HL-60 (cell line): ENCODE measurements at places on chromosomes 13 and 19.
A peak's percentile ranks its signal among the peaks of the same experiment; 100 is the strongest.

DNA sequence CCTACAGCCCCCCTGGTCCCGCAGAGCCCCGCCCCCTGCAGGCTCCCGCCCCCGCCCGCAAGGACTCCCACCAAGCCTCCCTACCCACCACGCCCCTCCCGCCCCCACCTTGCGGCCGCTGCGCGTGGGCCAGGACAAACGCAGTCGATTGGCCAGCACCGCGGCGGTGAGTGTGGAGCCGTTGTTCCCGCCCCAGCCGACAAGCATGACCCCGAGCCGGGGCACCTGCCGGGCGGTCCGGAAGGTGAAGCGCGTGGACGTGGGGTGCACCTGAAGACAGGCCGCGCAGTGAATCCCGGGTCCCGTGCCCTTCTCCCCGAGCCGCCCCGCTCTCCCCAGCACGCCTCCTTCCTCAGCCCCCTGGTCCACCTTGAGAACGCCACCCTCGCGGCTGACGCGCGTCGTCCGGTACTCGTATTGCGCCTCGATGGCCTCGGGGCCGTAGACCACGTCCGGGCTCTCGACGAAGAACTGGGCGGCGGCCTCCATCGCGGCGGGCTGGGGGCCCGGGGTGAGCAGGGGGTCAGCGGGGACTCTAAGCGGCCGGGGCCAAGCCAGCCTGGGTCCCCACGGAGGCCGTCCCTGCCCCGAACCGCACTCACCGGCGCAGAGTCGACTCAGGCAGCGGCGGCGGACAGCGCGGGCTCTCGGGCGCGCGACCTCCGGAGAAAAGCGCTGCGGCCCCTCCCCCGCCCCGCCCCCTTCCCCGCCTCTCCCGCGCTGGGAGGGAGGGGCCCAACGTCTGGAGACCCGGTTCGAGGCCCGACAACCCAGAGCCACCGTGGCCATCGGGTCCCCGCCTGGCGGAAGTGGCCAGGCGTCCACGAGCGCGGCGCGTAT is at the start of gene ISYNA1:
TSS of gene ISYNA1 (minus strand) at position 643 of the 840 bp plus-strand sequence. CDS start at position 489, 154 bp downstream.
- no peak for DNase-seq

DNA sequence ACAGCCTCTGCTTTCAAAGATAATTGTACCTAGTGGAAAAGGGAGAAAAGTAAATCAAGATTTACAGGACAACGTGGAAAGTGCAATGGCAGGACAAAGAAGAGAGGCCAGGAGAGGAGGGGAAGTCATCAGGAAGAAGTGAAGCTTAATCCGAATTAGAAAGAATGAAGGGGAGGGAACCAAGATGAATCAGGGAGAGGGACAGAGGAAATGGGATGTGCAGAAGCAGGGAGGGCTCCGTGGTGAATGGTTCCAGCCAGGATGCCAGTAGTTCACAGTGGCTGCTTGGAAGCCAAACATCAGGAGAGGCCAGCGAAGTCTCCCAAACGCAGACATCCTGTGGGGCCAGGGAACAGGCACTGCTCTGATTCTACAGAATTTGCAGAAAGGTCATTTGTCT is 144.4 kb downstream of the LIG4 start:
- DNase-seq: no peak

DNA sequence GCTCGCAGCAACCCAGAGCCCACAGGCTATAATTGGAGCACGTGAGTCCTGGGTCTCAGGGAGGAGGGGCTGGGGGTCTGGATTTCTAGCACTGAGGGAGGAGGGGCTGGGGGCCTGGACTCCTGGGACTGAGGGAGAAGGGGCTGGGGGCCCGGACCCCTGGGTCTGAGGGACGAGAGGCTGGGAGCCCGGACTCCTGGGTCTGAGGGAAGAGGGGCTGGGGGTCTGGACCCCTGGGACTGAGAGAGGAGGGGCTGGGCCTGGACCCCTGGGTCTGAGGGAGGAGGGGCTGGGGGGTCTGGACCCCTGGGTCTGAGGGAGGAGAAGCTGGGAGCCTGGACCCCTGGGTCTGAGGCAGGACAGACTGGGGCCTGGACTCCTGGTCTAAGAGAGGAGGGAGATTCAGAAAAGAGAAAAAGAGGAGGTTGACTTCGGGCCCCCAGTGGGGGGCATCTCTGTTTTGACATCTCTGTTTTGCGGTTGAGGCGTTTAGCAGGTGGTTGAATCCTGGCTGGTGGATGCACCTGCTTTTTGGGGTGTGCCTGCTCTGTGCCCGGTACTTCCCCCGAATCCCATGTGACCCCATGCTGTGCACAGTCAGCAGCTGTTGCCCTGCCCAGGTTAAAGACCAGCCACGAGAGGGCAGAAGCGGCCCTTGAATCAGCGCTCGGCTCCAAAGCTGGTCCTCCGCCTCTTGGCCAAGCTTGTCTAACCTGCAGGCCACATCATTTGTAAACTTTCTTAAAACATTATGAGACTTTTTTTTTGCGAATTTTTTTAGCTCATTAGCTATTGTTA is 10.5 kb downstream of the PVR start:
- peak; percentile 46 for DNase-seq

GRCh38 chr19:35109395-35110112 is 6.1 kb upstream of the FXYD3 start:
- no peak for DNase-seq

GRCh38 chr13:40920826-40921225 is 98.3 kb downstream of the ELF1 start:
- no peak for DNase-seq

DNA sequence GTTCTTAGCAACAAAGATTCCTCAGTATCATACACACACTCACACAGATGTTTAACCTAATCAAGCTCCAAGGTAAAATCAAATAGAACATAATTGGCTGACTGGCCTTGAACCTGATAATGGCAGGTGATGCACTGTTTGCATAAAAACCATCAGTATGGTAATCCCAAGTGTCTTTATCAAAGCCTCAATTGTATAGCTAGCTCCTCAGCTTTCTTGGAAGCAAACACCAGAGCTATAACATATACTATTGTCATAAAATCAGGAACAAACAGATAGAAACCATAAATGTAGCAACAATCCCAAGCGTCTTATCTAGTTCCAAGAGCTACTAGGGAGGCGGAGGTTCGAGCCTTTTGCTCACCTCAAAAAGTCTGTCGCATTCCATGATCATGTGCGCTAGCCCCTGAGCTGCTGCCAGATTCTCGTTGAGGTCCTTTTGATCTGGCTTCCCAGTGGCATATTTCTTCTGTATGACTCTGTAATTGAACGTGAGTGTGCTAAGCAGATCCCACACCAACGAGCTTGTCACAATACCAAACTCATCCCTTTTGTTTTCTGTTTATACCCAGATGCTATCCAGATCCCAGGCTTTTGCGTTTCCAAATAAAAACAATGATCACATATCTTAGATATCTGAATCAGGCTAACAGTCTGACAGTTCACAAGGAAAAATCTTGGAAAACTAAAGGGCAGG is 95.3 kb downstream of the KL start:
- DNase-seq: no peak

GRCh38 chr13:39362652-39363381 is 240.2 kb downstream of the LHFPL6 start:
- DNase-seq: no peak

- no peak for DNase-seq
These were observed 134.5 kb upstream of the KL start for GRCh38 chr13:32881777-32882145.

DNA sequence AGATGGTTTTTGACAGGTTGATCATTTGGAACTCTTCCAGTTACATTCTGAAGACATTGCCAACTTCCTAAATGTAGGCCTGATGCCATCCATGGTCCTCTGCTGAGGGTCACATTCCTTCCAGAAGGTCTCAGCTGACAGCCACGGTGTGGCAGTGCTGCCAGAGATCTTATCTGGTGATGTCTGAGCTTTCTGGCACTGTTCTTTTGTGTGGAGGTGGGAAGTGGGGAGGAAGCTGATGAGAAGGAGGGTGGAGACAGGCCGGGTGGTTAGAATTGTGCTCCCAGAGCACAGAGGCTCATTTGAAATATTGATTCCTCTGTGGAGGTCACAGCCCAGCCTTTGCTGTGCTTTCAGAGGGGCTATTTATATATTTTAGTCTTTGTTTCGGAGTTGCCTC is 16.1 kb upstream of the MTIF3 start:
- no peak for DNase-seq
